ENCODE measurements at places on chromosomes 12 and 14. TPM values are rescaled to one million over a fixed set of nuclear protein-coding genes. Genes with fewer than 3 reads are reported as not detected.

DCD gene
- total RNA-seq = not detected

LUM gene
- total RNA-seq = 1,118 TPM

DPY19L2 gene
- 2.0 TPM for total RNA-seq

TUBA1A gene
- 652 TPM for total RNA-seq

FOXG1 gene
- total RNA-seq = not detected

KRT85 gene
- total RNA-seq = not detected

GPR84 gene
- total RNA-seq = not detected

ADCY6 gene
- 126 TPM for total RNA-seq

CCDC38 gene
- total RNA-seq = under 0.01 TPM

LHX5 gene
- not detected for total RNA-seq

DIO3 gene
- total RNA-seq = not detected

TTC7B gene
- total RNA-seq = 25.3 TPM

SMIM41 gene
- total RNA-seq = 0.13 TPM

TPPP2 gene
- total RNA-seq = not detected

OR6C76 gene
- total RNA-seq = not detected

POTEM gene
- not detected for total RNA-seq

NTF3 gene
- total RNA-seq = 11.1 TPM

All from aortic smooth muscle cell (primary cell).